Retina (tissue), 1 donor: ENCODE measurements at places on chromosomes 13 and 19.

DNA sequence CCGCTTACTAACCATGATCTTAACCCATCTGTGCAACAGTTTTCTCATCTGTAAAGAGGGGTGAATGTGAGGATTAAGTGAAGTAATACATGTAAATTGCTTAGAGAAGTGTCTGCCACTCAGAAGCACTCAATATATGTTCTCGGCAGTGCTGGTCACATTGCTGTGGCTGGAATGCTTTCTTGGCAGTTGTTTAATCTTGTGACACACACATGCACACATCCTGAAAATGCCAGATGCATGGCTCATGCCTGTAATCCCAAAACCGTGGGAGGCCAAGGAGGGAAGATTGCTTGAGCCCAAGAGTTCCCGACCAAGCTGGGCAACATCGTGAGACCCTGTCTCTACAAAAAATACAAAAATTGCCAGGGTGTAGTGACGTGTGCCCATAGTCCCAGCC is 4.9 kb upstream of the DMKN start:
- no peak for DNase-seq

- DNase-seq: no peak
Measured at GRCh38 chr19:30535011-30535410, 162.8 kb downstream of the ZNF536 start.

- no peak for DNase-seq
Measured at GRCh38 chr13:73273745-73274144, 214.9 kb downstream of the KLF5 start.

- no peak for DNase-seq
Measured at GRCh38 chr19:34336781-34337271, 28.2 kb upstream of the GPI start.
